Lung microvascular endothelial cell (primary cell): ENCODE measurements at places on chromosomes 1 and 21. TPM values are rescaled to one million over a fixed set of nuclear protein-coding genes. Genes with fewer than 3 reads are reported as not detected.

DNA sequence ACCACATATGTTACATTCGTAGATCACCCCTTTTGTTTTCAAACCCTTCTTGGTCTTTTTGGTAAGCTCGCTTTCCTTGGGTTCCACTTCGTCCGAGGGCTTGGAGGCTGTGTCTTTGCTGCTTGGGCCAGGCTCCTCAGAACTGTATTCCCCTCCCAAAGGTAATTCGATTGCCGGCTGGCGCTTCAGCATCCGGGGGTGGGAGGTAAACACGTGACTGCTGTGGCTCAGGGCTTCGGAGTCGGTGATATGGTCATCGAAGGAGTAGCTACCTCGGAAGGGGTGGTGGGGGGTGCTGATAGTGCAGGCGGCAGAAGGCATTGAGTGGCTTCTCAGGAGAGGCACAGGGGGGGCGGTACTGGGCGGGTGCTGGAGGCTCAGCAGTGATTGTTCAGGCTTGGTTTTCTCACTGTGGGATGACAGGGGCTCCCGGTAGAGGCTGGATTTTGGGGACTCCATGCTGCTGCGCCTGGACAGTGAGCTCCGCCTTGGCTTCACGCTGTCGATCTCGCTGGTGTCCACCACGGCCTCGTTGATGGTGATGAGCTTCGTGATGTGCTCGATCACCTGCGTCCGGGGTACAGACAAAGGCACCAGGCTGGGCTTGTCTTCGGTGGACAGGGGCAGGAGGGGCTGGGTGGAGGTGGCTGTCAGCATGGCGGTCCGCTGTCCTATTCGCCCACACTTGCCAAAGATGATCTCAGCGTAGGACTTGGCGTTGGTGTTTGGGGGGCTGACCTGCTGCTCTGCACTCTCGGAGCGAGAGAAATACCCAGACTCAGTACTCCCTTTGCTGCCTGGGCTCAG lies 98.6 kb upstream of the EDN2 start:
- DNase-seq = no peak

DNA sequence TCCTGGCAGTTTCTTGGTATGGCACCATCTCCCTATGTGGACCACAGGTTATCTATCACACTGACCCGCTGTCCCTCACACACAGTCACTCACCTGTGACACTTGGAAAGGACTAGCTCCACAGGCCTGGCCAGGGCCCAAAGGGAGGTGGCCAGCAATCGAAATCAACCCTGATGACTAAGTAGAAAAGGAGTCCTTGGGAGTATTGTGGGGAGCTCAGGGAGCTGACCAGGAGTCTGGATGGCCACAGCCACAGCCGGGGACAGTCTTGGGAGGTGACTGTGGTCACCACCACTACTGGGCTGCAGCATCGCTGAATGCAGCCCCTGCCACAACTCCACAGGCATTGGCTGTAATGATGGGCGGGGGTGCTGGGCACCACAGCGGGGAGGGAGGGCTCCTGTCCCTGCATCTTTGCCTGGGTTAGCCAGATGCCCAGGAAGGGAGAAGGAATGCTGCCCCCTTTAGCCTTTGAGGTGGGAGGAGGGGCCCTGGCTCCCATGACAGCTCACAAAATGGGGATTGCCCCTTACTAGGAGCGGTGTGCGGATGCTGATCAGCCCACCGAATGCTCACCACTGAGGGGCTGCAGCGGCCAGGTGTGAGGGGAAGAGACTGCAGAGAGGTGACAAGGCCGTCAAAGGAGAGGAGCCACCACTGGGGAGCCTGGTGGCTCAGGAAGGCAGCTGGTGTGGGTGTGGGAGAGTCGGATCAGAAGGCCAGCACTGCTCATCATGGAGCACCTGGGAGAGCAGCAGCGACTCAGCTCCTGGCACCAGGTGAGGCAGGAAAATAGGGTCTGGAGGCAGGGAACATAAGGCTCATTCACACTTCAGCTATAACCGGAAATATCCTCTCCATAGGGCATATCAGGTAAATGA lies 61.3 kb downstream of the H3-3A start:
- no peak for DNase-seq

DNA sequence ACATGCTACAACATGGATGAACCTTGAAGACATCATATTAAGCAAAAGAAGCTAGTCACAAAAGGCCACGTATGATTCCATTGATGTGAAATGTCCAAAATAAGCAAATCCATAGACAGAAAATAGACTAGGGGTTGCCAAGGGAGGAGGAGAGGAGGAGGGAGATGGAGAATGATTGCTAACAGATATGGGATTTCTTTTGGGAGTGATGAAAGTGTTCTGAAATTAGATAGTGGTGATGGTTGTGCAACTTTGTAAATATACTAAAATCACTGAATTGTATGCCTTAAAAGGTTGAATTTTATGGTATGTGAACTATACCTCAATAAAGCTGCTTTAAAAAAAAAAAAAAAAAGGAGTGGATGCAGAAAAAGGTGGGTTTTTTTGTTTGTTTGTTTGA lies 7.6 kb downstream of the CLSTN1 start:
- no peak for DNase-seq

DNA sequence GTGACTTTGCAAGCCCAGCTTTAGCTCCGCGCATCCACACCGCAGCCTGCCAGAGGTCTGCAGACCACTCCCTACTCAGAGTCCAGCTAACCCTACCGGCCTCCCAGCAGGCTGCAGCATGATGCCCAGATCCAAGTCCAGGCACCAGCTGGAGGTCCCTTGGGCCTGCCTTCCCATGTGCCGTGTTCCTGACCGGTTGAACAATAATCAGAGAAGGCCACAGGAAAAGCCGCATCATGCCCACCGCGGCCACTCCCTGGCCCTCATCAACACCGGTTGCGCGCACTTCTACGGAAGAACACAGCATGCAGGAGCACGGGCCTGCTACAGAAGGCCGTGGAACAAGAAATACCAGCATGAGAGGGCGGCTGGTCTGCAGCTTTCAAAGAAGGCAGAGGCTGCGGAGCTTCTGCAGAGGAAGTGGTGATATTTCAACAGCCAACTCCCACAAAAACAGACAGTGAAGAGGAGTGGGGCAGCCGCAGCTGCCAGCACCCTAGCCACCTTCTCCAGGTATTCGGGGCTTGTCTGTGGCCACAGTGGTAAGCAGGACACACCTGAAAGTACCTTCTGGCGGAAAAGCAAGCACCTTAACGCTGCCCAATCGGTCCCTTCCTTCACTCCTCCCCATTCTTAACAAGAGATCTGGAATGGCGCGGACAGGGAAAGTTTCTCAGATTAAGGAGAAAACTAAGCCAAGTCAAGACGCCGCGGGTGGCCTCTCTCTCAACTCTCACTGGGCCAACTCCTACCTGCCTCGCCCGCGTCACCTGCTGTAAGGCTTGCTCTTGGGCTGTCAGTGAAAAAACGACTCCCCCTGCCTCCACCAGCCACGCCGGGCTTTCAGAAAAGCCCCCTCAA lies 1.5 kb downstream of the PGBD5 start:
- DNase-seq = no peak

DNA sequence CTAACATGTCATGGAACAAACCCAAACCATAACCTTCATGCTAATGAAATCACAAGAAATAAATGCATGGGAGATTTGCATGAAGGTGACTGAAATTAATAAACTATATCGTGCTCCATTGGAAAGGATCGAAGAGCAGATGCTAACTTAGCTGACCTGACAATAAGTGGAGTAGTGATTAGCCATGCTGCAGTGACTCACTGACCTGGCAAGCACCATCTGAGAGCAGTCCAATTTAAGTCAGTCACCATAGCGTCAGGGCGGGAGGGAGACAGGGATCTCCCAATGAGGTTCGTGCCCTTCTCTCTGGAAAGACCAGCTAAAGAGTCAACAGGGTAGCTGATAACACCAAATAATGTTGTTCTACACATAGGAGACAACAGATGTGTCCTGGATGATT lies 21.5 kb downstream of the OLIG2 start:
- peak; percentile 42 for DNase-seq

GRCh38 chr21:36162631-36163030 lies 6.0 kb downstream of the DOP1B start:
- no peak for DNase-seq

DNA sequence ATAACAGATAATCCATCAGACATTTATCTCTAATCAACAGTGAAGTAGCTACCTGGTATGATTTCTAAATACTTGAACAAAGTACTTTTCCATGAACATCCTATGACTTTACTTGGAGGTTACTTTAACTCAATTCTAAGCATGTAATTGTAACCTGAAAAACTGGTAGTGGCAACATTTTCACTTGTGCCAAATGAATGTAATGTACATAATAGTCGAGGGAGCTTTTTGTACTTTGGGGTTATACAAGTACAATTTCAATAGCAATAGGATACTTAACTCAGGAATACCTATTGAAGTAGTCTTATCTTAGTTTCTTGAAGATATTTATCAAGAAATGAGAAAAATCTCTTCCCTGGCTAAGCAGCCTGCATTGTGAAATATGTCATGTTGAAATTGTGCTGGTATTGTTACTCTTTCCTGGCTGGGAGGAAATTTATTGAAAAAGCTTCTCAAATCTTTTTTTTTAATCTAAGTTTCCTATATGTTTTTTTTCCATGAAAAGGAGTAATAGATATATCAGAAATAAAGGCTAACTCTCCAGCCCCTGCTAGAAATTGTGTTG lies 33.7 kb upstream of the CACYBP start:
- DNase-seq = no peak

DNA sequence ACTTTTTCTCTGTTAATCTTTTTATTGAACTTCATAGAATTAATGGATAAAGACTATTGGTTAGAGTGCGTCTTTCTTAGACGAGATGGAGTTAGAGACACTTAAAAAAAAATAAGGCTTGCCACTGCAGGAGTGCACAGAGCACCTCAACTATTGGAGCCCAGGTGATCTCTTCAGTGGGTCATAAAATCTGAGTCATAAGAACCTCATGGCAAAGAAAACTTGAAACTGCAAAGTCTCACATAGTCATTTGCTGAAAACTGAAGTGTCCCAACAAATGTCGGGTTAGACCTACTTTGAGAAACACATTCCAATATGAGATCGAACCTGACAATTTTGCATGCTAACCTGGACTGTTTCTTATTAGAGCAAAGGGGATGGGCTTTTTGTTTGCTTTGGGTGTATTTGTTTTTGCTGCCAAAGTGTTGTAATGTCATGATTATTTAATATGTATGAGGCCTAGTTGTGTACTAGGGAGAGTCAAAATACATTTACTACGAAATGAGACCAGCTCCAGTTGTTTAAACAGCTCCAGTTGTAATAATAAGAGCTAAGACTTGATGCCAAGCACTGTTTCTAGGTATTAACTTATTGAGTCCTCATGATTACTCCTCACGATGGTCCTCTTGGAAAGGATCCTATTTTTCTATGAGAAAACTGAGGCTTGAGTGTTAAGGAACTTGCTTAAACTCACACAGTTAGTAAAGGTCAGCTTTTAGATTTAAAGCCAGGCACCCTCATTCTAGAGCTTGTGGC lies 65.1 kb downstream of the DDR2 start:
- no peak for DNase-seq

GRCh38 chr1:35554266-35555211 lies 2.7 kb downstream of the KIAA0319L start:
- peak; percentile 62 for DNase-seq

DNA sequence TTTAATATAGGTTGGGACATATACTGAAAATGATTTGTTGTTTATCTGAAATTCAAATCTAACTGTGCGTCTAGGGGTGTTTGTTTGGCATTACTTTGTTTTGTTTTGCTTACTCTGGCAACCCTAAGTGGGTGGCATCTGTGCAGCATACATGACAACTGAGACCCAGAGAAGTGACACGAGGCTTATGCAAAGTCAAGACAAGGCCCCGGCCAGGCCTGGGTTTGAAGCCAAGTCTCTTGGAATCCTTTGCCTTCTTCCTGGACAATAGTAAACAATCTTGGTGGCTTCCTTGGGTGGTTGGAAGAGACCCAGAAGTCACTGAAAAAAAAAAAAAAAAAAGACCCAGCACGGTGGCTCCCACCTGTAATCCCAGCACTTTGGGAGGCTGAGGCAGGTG lies 197.6 kb upstream of the TMEM51 start:
- DNase-seq = no peak

DNA sequence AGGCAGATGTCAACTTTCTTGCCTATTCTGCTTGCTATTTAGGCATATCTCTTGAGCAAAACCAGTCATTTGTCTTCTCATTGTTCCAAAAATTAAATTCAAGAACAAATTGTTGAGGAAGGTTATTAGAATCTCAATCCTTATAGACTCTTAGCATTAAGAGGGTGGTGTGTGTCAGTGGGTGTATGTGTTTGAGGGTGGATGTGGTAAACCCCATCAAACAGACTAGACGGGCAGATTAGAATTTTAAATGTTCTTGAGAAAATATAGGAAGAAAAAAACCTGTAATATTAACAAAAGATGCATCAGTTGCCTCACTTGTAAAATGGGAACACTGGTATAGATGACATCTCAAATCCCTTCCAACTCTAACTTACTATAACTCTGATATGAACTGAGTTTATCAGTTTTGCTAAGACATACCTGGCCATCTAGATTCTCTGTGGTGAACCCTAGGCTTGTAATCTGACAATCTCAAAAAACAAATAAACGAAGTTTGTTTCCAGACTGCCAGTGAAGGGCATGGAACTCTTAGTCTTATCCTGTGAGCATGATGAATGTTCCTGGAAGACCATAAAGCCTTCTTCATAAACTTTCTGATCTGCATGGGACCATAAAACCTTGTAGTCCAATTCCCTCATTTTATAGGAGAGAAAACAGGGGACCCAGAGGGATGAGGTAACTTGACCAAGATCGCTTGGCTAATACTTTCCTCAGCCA lies 176.3 kb upstream of the SGIP1 start:
- DNase-seq = no peak

GRCh38 chr1:17274186-17275170 lies 25.6 kb downstream of the PADI3 start:
- peak; percentile 64 for DNase-seq

- DNase-seq = peak; percentile 39
Observed at GRCh38 chr1:29237852-29238619, 1.7 kb downstream of the PTPRU start.

- no peak for DNase-seq
Observed at GRCh38 chr1:59104191-59104760, 192.6 kb upstream of the FGGY start.

DNA sequence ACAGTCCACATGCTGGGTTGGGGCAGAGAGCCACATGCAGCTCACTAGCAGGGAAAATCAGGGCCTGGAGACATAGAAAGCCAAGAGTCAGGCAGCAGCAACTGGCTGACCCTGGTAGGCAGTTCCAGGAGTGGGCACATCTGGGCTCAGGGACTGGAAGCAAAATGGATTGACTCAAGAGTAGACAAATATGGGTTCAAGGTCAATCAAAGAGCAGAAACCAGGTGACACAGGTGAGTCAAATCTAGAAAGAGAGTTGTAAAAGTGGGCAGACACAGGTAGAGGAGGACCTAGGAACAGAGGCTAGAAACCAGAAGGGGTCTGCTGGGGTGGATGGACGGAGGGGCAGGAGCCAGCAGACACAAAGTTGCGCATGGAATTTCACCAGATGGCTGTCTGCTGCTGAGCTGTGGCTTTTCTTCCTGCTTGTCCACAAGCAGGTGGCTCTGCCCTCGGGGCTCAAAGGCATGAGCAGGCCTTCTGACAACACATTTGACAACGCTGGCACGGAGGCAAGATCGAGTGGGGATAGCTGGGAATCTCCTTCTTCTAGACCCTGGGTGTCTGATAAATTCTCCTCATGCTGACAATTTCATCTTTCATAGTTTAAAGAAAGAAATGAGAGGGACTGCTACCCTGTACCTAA lies 40.8 kb upstream of the IGSF3 start:
- DNase-seq = no peak

Gene TBX19
- total RNA-seq = 0.22 and 0.60 TPM in 2 replicates

Gene LGALS8
- 91.5 and 124 TPM in 2 replicates for total RNA-seq

Gene KCNJ15
- 0.22 and 0.99 TPM in 2 replicates for total RNA-seq

Gene C8A
- not detected in 2 replicates for total RNA-seq

Gene MPL
- under 0.01 TPM in 1 of 2 replicates, not detected in the other for total RNA-seq

Gene ADAMTS5
- total RNA-seq = under 0.01 TPM in 2 replicates
